ENCODE measurements at places on chromosomes 5 and 9.

GRCh38 chr9:81264516-81264915 is 424.8 kb downstream of the TLE1 start:
- DNase-seq: no peak

DNA sequence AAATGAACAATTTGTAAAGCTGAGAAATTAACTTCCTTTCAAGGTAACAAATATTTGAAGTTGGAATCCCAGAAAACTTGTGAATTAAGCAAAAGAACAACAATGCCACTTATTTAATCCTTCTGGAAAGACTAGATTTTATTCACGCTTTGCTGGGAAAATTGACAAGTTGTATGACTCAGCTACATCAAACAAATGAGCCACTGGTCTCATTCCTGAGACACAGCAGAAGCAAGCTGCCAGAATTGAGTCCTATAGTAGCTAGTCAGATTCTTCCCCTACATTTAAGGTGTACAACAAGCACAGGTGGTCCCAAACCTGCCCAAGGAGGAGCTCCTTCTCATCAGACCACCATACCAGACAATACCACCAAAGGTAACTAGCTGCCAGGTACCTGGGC is 280.7 kb downstream of the SPOCK1 start:
- DNase-seq: no peak

DNA sequence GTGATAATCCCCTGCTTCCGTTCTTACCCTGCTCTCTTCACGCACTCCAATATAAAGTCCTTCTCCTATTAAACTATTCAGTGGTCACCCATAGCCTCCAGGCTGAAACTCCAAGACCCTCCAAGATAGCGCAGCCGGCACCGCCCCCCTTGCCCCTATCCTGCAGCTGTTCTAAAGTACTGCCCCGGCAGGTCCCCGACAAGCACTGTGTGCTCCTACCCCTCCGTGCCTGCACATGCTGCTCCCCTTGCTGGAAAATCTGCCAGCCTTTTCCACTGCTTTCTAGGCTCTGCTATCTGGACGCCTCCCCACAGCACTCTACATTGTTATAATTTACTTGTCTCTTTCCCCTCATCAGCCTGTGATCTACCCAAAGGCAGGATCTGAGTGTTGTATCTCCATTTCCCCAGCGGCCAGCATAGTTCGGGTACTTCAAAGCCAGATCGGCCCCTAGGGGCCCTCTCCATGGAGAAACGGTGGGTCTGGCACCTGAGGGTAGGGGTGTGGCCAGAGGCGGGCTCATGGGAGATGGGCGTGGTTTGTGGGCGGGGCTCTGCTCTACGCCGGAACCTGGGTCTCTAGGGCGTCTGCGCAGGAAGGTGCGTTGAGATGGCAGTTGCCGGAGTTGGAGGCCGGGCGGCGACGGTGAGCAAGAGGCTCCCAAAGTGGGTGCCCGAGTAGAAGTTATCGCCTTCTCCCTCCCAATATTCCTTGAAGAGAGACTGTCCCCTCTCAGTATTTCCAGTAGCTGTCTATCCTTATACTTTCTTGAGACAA is 83.5 kb upstream of the RUSC2 start:
- DNase-seq: no peak

DNA sequence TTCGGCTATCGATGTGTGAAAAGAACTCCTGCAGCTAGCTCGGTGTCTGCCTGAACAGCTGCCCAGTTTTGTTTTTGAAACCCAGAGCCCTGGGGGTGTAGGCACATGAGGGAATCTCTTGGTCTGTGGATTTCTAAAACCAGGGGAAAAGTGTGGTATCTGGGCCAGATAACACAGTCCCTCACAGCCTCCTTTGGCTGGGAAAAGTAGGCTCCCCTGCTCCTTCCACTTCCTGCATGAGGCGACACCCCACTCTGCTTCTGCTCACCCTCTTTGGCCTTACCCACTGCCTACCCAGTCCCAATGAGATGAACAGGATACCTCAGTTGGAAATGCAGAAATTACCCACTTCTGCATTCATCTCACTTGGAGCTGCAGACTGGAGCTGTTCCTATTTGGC is 9.5 kb upstream of the CDO1 start:
- DNase-seq: no peak

GRCh38 chr5:157554179-157555036 is 21.2 kb downstream of the ADAM19 start:
- DNase-seq: no peak

- DNase-seq: no peak
These were observed 75.8 kb upstream of the PCSK5 start for GRCh38 chr9:75814667-75815066.

DNA sequence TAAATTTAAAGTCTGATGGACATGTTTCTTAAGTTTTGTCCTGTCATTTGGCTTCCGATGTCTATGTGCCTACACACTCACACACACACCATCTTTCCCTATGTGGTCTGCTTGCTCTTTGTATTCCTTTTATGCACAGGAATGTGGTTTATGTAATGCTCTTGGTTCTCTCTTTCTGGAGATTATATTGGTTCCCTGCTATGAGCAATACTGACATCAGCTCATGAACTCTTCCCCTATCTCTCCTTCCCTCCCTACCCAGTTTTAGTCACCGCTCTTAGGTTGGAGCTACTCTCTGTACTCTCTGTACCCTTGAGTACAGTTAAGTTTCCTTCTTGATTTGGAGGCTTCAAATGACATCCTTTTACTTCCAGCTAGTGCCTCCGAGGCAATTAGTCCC is 77.9 kb upstream of the MVB12B start:
- no peak for DNase-seq

DNA sequence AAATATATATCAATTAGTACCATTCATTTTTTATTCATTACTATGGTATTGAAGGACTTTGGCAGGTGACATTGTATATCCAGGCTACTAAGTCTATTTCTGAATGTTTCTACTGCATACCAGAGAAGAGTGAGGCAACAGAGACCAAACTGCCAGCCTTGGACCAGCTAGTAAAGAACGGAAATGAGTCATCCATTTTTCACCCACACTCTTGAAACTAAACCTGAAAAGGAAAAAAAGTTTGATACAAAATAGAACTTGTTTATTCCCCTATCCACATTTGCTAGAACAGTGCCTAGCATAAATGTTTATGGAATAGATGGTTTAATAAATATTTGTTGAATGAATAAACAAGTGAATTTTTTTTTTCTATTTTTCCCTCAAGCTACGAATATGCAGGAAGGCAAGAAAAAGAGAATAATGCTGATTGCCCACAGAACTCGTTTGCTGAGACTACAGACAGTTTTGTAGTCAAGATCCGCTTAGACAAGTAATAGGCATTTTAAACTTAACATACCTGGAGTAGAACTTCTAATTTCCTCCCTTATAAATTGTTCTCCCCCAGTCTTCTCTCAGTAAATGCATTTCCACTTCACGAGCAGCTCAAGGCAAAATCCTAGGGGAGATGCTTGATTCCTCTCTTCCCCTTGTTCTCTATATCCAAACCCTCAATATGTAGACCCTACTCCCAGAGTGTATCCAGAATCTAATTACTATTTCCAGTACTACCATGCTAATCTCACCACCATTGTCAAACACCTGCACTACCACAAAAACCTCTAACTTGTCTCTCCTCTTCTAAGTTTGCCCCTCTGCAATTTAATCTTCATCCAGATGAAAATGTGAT is 146.2 kb upstream of the RASA1 start:
- peak; percentile 4 for DNase-seq

GRCh38 chr5:105968981-105969380 is 1701.8 kb downstream of the EFNA5 start:
- DNase-seq: no peak

- DNase-seq: no peak
These were observed 234.4 kb upstream of the MPDZ start for GRCh38 chr9:13513716-13514444.

GRCh38 chr5:90251447-90251846 is 158.1 kb downstream of the CETN3 start:
- DNase-seq: no peak

All from activated CD8-positive, alpha-beta memory T cell treated with anti-CD3 and anti-CD28 coated beads for 1 hour (primary cell).